ENCODE measurements at places on chromosomes 2 and 18.
A peak's percentile ranks its signal among the peaks of the same experiment; 100 is the strongest.

DNA sequence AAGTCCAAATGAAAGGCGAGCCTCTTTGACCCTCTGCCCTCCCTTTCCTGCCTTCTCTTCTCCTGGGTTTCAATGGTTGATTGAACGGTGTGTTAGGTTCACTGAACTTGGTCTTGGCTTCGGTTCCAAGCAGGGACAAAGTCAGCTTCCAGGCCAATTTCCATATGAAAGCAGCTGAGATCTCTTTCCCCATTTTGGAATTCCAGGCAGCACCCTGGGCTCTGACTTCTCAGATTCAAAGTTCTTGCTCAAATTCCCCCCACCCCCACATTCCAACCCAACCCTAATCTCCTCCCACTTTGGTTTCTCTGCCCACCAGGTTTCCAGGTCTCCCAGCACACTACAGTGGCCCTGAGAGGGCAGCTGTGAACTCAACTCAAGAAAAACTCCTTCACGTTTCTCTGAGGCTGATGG lies 231.0 kb downstream of the INSIG2 start:
- no peak for DNase-seq

GRCh38 chr2:239773228-239774141 lies 251.7 kb downstream of the NDUFA10 start:
- DNase-seq: no peak

DNA sequence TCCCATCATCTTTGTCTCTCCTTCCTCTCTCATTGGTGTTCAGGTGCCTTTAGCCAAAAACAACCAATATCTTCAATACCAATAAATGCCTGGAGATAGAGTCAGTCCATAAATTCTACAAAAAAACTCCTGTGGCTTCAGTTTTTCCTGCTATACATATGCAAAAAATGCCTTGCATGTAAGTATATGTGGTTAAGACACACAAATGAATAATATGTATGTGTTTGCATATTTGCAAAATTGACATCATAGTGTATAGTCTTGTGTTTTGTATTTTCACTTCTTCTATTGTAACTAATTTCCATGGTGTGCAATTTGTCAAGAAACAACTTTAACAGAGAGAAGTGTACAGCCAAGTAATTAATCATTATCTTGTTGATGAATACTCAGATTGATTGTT lies 115.5 kb downstream of the NYAP2 start:
- no peak for DNase-seq

- no peak for DNase-seq
Observed at GRCh38 chr2:58739033-58739432, 497.9 kb upstream of the FANCL start.

- peak; percentile 20 for DNase-seq
Observed at GRCh38 chr2:40554665-40555294, 102.9 kb upstream of the SLC8A1 start.

- no peak for DNase-seq
Observed at GRCh38 chr18:57666818-57667497, 45.3 kb upstream of the NARS1 start.

DNA sequence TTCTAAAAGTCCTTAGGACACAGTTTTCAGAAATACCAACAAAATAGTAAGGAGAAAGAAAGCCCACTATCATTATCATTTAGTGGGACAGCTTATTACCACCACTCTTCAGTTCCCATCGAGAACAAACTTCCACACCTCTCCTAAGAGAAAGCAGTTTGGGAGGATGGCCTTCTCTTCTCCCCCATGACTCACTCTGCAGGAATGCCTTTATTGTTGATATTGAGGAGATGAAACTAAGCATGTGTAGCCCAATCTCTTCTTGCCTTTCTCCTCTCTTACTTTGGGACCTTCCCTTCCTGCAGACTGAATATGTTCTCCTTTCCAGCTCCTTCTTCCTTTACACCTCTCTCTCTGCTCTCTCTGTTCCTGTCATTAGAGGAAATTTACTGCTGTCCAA lies 30.0 kb upstream of the ERMN start:
- DNase-seq: no peak

GRCh38 chr2:240500561-240501423 lies 57.0 kb downstream of the ANKMY1 start:
- no peak for DNase-seq

GRCh38 chr18:21313576-21313975 lies 71.5 kb downstream of the GREB1L start:
- no peak for DNase-seq

GRCh38 chr2:39470580-39470979 lies 33.5 kb upstream of the MAP4K3 start:
- DNase-seq: no peak

- no peak for DNase-seq
Observed at GRCh38 chr2:121436918-121437317, 93.8 kb upstream of the RNU4ATAC start.

- DNase-seq: no peak
Observed at GRCh38 chr2:190682168-190682567, 33.3 kb downstream of the NAB1 start.

- no peak for DNase-seq
Observed at GRCh38 chr2:15568874-15569273, 7.7 kb upstream of the NBAS start.

DNA sequence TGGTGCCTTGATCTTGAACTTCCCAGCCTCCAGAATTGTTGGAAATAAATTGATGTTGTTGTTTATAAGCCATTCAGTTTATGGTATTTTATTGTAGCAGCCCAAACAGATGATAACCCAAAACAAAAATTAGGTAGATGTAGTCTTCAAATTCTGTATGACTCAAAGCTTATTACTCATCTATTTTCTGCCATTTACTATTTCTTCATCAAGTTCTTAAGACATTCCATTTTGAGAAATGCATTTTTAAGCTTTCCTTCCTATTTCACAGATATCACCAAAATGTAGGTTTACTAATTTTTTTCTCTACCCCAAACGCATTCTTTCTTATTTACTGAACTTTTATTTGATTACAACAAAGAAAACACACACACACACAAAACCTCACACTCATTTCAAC lies 148.2 kb downstream of the RND3 start:
- DNase-seq: no peak

GRCh38 chr2:96531872-96532505 lies 4.6 kb upstream of the ARID5A start:
- peak; percentile 89 for DNase-seq

- DNase-seq: no peak
Observed at GRCh38 chr2:132754867-132755472, 85.0 kb upstream of the LYPD1 start.

DNA sequence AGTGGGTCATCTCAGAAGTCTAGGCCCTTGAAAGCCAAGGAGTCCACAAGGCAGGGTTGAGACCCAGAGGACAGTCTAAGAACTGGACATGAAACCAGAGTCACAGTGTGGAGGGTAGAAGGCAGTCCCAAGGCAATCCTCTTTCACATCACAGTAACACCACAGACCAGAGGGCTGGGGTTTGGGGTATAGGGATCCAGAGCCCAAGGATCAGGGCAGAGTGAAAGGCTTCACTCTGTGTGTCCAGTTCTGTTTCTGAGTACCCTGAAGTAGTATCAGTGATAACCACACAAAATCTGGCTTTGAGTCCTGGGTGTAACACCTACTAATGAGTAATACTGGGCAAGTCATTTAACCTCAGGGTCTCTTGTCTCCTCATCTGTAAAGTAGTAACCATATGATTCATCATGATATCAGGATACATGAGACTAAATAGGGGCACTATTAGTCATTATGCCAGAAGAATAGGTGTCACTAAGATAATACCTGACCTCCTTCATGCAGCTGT lies 91.0 kb downstream of the ICA1L start:
- no peak for DNase-seq

GRCh38 chr2:38835015-38835601 lies 40.6 kb downstream of the DHX57 start:
- no peak for DNase-seq

DNA sequence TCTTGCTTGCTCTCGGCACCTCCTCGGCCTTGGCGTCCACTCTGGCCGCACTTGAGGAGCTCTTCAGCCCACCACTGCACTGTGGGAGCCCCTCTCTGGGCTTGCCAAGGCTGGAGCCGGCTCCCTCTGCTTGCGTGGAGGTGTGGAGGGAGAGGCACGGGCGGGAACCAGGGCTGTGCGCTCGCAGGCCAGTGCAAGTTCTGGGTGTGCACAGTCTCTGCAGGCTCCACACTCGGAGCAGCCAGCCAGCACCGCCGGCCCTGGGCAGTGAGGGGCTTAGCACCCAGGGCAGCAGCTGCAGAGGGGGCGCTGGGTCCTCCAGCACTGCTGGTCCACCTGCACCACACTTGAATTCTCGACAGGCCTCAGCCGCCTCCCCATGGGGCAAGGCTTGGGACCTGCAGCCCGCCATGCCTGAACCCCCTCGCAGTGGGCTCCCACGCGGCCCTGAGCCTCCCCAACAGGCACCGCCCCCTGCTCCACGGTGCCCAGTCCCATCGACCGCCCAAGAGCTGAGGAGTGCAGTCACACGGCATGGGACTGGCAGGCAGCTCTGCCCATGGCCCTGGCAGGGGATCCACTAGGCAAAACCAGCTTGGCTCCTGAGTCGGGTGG lies 411.2 kb upstream of the CHAC2 start:
- DNase-seq: no peak

GRCh38 chr2:173874003-173874893 lies 90.9 kb downstream of the SP3 start:
- no peak for DNase-seq

DNA sequence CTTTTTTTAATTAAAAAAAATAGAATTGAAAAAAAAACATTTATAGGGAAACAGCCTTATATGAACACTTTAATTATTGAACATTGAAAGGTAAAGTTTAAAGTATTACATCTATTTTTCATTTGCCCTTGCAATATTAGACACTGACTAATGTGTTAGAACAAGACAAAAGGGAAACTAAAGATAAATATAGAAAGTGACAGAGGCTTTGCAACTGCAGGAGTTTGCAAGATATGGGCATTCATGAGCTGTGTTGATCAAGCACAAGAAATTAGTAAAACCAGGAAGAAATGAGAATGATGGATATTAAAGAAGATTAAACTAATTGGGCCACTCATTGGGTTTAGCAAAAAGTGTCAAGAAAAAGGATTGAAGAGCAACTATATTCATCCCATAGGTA lies 1097.7 kb upstream of the CELF4 start:
- DNase-seq: no peak

DNA sequence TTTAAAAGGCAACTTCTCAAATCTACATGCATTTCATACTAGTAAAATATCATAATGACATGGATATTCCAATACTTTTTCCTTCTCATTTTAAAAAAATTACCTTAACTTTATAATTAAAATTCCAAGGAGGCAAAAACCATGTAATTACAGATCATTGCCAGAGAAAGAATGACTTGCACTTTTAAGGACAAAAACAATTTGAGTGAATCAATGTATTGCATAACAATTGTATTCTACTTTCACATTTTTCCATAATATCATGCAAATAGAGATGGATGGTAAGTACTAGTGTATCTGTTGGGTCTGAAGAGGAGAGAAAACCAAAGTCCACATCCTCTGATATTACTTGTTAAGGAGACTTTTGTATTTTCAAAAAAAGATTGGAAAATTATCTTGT lies 89.5 kb upstream of the NCK2 start:
- no peak for DNase-seq

DNA sequence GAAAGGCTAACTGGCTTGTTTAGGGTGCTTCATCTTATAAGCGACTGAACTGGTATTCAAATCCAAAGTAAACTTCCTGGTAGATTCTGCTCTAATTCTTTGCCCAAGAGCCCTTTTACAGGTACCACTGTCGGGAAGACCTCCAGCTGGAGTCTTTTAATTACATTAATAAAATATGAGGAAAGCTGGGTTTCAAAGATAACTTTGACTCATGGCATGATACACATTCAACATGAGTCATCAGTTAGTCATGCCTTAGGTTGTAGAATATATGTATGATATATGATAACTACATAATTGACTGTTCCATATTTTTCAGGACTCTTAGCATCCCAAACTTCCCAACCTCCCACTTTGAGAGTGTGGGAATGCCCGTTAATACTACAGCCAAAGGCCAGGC lies 32.3 kb downstream of the ZCCHC2 start:
- no peak for DNase-seq

DNA sequence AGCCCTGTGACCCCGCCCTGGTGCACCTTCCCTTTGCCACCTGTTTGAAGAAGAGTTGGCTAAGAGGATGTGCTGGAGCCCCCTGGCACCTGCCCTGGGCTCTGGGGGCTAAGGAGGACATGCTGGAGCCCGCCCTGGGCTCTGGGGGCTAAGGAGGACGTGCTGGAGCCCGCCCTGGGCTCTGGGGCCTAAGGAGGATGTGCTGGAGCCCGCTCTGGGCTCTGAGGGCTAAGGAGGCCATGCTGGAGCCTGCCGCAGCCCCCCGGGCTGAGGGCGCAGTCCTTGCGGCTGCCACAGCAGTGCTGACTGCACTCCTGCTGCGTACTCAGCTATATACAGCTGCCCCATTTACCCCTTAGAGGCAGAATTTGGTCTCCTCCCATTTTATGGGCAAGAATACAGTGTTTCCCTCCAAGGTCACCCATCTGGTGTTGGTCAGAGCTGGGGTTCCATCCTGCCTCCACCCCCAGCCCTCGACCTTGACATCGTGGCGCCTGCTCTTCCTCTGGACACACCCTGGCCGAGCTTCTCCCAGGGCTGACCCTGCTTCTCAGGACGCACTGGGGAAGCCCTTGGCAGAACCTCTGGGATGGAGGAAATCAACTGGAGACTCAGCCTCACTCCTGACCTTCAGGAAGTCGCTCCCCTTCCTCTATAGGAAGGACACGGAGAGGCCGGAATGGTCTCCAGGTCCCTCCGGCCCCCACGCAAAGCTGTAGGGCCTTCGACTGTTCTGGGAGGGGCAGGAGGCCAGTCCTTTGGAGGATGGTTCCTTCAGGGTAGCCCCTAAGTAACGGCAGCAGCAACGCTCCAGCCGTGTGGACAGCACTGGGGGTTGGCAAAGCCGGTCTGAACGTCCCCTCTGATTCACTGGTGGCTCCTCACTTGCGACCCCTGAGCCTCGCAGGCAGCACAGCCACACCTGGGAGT lies 65.0 kb upstream of the HPCAL1 start:
- DNase-seq: no peak

DNA sequence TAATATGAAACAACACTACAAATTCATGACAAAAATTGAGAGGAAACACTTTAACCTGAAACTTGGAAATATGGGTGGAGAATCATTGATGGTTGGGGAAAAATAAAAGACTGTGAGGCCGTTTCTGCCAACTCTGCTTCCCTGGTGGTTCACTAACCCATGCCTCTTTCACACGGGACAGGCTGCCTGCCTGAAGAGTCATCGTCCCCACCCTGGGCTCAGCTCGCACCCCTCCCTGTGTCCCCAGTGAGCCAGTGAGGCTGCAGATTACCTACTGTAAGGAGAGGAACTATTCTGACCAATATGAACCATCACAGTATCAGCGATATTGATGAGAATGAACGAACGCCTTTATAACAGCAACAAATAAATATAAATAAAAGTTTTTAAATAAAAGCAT lies 357.8 kb upstream of the CDH20 start:
- DNase-seq: no peak

GRCh38 chr18:27005589-27005988 lies 140.1 kb upstream of the AQP4 start:
- no peak for DNase-seq

GRCh38 chr2:117801826-117802225 lies 12.7 kb upstream of the DDX18 start:
- DNase-seq: no peak
